ENCODE measurements at places on chromosomes 16 and 17. TPM values are rescaled to one million over a fixed set of nuclear protein-coding genes. Genes with fewer than 3 reads are reported as not detected.

The PLCG2 gene
- 9.6 TPM for total RNA-seq

The CACNA1H gene
- total RNA-seq = under 0.01 TPM

The PYY gene
- total RNA-seq = 0.33 TPM

The P4HB gene
- total RNA-seq = 991 TPM

The CD300A gene
- not detected for total RNA-seq

The LLGL2 gene
- total RNA-seq = 4.6 TPM

The TLCD3B gene
- not detected for total RNA-seq

The KRTAP2-3 gene
- total RNA-seq = not detected
